Stimulated activated CD4-positive, alpha-beta T cell treated with anti-CD3 and anti-CD28 coated beads, Interleukin-15, amount 100 ng/mL, for 24 hours (primary cell): ENCODE measurements at places on chromosomes 5 and 9.

DNA sequence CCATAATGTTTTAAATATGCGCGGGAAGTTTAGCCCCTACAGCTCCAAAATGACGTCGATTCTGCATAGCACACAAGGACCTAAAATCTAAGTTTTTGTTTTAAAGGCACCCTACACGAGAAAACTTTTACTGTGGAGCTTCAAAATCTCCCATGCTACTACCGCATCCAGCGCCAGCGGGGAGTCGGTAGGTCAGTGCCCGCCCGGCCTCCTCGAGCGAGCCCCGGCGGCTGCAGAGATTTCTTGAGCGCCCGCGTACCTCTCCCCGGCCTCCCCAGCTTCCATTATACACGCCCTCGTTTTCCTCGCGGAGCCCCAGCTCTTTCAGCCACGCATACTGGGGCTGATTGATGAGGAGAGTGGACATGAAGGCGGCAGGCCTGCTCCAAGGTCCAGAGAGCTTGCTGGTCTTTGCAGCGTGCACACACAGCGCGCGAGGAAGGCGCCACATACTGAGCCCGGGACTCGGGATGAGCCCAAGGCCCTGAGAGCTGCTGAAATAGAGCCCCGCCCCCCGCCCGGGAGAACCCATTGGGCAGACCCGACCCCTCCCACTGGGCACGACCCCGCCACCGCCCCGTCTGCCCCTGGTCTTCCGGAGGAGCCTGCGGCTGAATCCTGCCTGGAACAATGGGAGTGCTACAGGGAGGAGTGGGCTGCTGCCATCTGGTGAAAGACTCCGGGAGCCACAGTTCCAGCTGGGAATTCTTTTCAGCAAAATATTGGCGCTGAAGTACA, at the start of gene ALDH7A1:
ALDH7A1 (minus strand) TSS at position 472 of the 738 bp plus-strand sequence; CDS start at position 451, 21 bp downstream.
- peak; percentile 77 for DNase-seq

DNA sequence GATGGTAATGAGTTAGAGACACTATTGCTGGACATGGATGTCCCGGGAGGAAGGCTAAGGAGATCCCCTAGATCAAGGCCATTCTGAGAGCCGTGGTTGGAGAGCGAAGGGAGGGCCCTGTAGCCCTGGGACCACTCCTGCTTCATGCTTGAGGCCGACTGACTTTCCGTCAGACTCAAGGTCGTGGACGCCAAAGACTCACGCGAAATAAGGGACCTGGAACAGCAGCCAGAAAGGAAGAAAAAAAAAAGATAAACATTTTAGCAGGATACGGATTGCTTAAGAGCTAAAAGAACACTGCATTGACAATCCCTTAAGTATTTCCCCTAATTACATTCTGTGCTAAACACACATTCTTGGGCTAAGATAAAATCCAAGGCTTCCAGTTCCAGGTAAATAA, 181.2 kb downstream of the GLIS3 start:
- no peak for DNase-seq

GRCh38 chr5:113090336-113091106, 113.9 kb downstream of the DCP2 start:
- peak; percentile 28 for DNase-seq

DNA sequence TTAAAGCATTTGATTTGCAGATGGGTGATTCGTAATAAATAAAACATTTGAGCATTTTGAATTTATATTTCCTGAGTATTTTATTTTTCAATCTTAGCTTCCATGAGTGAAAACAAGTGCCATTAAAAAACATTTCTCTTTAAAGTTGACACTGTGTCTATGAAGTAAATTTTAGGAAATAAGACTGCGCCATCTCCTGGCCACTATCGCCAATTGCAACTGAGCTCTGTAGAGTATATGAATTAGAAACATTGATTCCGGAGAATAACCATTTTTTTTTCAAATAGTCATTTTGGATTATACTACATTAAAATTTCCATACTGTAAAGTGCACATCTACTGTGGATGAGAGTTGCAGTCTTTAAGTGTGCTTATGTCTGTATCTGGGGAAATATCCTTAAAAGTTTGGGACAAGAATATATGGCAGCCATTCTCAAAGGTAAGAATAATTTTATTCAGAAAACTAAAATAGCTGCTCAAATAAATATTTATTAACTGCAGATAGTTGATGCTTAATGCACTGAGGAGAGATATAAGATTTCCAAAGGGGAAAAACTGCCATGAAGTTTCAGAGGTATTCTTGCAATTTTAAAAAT, 5.9 kb downstream of the DMRTA1 start:
- DNase-seq = peak; percentile 56

GRCh38 chr9:2966565-2967300, 122.8 kb upstream of the PUM3 start:
- no peak for DNase-seq

DNA sequence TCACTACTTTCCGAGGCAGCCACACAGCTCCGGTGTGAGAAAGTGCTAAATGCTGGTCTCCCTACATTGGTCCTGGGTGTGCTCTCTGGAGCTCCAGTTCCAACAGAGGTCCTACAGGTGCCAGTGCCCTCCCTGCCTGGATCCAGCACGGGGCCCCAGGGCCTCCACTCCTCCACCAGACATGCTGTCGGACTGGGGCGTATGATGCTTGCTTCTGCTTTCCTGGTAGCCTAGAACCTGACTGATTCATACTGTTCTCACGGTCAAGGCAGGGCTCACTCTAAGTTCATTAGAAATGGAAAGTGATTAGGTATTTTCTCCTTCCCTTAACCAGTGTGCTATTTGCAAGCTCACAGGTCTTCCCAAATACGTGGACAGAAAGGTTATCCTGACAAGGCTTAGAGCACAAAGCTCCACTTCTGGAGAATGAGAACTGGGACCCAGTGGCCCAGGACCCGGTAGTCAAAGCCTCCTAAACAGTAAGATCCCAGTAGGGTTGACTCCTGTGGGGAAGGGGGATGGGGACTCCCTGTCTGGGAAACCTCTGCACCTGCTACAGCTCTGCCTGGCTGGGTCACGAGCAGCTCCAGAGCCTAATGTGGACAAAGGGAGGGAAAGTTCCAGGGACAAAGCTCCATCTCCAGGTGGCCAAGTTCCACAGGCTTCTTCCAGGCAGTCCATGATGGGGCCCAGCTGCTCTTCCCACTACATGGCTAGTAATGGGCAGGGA, 98.1 kb downstream of the PAX5 start:
- no peak for DNase-seq

DNA sequence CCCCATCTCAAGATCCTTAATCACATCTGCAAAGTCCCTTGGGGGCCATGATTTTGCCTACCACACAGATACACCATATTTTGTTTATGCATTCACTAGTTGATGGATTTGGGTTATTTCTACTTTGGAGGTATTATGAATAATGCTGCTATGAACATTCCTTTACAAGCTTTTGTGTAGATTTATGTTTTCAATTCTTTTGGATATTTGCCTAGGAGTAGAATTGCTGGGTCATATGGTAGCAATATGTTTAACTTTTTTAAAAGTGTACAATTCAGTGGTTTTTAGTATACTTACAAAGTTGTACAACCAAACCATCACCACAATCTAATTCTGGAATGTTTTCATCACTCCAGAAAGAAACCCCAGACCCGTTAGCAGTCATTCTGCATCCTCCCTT, 7.8 kb upstream of the ANP32B start:
- no peak for DNase-seq

GRCh38 chr9:125522328-125522725, 184.7 kb downstream of the MAPKAP1 start:
- DNase-seq = no peak

GRCh38 chr5:62647241-62647640, 68.6 kb downstream of the LRRC70 start:
- DNase-seq = no peak

DNA sequence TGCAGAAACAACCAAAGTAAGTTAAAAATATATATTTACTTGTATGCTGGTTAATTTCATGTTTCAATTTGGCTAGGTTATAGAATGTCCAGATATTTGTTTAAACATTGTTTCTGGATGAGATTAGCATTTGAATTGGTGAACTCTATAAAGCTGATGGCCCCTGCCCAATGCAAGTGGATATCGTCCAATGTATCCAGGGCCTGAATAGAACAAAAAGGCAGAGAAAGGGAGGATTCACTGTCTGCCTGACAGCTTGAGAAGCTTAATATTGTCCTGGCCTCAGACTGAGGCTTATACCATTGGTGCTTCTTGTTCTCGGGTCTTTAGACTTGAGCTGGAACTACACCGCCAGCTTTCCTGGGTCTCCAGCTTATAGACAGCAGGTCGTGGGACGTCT, 446.7 kb upstream of the ACTBL2 start:
- DNase-seq = no peak

DNA sequence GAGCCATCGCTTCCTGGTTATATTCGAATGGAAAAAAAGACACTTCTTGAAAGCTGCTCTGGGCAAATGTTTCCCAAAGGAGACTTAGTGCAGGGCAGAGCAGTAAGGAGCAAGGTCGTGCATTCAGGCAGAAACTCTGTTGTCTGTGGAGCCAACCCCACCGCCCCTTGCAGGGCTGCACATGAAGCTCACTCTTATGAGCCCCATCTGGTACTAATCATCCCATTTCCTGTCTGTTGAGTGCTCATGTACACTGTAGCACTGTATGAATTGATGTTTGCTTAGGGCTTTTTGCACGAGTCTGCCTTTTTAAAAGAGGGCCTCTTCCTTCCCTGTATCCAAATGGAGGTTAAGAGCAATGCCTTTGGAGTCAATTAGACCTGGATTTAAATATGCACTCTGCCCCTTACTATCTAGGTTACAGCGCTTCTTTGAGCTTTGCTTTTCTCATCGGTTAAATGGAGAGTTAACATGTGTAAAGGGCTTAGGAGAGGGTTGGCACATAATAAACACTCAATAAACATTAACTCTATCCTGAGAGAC, 25.4 kb downstream of the HMHB1 start:
- DNase-seq = no peak

DNA sequence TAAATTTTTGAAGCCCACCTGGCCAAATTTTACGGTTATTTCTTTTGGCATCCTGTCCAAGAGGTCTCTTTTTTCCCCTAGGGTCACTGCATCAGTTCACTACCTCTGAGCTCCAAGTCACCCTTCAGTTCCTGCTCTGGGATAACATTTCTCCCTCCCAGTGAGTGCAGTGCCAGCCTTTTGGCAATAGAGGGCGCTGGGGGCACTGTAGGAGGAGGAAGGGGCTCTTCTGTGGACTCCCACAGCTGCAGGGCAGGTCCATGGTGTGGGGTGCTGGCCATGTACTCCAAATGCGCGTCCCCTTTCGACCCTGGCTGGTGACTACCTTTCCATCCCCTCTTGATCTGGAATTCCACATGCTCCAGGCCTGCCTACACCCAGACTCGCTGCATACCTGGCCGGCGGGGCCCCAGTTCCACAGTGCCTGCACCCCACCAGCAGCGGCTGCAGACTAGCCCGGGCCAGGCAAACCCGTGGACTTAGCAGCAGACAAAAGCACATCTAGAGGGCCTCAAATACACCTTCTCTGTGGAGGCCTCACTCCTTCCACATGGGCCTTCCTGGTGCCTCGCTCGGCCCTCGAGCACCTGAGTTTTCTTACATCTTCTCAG, 20.3 kb upstream of the NINJ1 start:
- DNase-seq = peak; percentile 56

- DNase-seq = no peak
Observed at GRCh38 chr9:81626511-81626910, 62.8 kb downstream of the TLE1 start.

DNA sequence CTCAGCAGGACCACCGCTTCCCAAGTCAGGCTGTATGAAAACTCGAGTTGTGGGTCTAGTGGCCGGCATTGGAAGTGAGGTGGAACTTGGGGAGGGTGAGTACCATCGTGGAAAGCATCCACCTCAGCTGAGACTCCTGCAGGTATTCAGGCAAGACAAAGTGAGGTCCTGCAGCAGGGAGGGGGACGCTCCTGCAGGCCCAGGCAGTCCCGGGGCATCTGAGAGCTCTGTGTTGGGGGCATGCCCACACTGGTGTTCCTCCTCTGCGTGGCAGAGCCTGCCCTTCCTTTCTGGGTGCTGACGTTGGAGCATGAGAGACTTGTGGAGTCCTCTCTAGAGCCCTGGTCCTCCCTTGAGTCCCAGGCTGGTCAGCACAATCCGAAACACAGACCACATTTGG, 187.7 kb downstream of the CACNA1B start:
- no peak for DNase-seq

- DNase-seq = no peak
Observed at GRCh38 chr9:116859763-116860162, 172.7 kb downstream of the TRIM32 start.

DNA sequence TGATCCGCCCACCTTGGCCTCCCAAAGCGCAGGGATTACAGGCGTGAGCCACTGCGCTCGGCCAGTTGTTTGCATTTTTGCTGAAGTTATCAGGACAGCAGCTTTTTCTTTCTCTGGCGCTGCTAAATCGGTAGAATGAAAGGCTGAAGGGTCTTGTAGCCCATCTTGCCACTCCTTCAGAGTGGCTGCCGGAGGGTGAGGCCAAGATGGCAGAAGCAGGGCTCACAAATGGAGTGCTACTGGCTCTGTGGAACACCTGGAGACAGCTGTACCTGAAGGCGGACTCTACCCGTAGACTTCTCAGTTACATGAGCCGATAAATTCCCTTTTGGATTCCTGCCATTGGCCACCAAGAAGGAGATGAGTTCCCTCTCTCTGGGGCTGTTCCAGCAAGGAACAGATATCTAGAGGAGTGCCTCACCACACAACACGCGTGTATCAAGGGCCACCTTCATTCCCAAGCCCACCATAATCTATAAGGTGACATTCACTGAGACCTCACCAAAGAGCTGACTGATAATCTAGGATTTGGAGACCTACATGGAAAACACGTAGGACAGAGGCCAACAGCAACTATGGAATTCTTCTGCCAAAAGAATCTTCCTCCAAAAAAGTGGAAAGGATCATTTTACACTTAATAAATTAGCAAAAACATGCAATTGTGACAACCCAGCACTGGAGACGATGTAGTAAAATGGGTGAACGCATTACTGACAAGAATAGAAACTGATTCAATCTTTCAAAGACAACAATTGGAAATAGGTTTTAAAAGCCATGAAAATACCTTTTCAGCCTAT, 21.8 kb downstream of the STK10 start:
- DNase-seq = no peak

DNA sequence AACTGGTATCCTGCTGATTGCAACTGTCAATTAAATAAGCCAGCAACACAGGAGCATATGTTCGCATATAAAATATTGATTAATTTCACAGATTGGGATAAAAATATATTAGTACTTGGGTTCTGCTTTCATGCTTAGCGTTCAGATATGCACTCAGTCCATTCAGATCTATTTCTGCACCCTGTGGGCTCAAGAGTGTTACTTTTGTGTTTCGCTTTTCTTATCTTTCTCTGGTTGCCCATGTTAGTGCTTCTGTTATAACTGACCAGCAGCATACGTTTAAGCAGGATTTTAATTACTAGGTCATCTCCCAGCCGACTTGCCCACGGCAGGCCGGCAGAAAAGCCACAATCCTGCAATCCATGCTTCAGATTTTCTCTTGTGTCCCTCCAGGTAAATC, 289.1 kb downstream of the EBF1 start:
- DNase-seq = no peak
